ENCODE measurements at places on chromosomes 16 and 17.

- DNase-seq, result no peak
Measured at GRCh38 chr17:8883353-8883752, 15.9 kb upstream of the PIK3R6 start.

- no peak for DNase-seq
Measured at GRCh38 chr16:69494991-69495392, 70.6 kb downstream of the CYB5B start.

DNA sequence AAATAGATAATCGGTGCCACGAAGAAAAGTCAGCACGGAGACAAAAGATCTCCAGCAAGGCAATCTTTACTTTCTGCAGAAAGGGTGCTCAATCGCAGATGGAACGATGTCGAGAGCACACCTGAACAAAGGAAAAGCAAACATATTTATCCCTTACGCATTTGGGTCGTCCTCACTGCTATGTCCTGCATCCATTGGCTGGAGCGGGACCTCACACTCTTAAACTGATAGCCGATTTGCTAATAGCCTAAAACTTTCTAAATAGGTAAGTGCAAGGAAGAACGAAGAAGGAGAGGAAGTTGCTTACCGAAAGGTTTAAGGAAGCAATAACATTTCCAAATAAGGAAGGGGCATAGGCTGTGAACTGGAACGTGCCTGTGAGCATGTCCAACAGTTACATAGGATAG lies 1.2 kb upstream of the AKAP10 start:
- DNase-seq, result no peak

DNA sequence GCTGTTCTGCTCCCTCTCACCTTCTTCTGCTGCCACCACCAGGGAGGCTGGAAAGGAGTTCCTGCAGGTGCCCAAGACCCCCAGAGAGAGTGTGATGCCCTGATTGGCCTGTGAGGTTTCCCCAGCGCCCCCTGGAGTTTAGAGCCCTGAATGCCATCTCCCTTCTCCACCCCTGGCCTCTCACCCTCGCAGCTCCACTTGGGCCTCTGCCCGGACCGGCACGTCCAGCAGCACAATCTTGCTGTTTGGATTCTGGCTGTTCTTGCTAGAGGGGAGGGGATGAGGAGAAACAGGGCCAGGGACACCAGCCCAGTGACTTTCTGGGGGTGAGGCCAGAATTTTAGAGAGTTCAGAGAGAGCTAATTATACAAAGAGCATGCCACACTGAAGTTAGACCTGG lies 12.5 kb upstream of the FAM171A2 start:
- no peak for DNase-seq

- DNase-seq, result no peak
Measured at GRCh38 chr16:19138601-19139000, 24.8 kb downstream of the ITPRIPL2 start.

DNA sequence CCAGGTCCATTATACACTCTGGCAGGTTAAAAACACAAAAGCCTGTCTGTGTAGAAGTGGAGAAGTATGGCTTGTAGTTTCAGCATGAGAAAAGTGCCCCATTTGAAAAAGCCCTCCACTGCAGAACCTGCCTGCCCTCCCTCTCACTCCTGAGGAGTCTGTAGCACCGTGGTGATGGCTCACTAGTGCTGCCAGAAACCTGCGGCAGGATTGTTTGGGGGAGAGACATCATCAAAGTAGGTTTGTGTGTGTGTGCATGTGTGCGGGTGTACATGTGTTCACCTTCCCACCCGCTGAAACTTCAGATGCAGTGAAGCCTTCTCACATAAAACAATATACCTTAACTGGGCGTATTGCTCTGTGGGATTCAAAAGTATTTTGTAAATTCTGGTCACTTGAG lies 26.9 kb downstream of the NDEL1 start:
- no peak for DNase-seq

DNA sequence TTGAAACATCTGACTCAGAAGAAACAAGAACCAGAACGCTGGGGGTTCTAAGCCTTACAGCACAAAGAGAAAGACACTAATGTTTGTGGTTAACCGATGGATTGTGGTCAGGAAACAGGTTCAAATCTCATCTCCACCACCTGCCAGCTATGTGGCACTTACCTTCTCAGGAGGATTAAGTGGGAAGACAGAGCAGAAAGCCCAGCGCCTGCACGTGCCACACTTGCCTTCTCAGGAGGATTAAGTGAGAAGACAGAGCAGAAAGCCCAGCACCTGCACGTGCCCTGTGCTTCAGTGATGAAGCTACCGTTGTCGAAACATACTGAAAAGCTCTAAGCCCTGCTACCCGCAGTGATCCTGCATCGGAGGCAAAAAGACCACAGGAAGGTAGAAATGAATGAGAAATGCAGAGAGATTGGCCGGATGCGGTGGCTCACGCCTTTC lies 90.6 kb downstream of the NXN start:
- DNase-seq, result no peak

GRCh38 chr16:67451704-67452435 lies 20.9 kb downstream of the HSD11B2 start:
- DNase-seq, result no peak

GRCh38 chr16:2919511-2920255 lies 8.0 kb downstream of the FLYWCH1 start:
- no peak for DNase-seq

GRCh38 chr17:29078183-29079045 lies 35.5 kb downstream of the PIPOX start:
- no peak for DNase-seq

DNA sequence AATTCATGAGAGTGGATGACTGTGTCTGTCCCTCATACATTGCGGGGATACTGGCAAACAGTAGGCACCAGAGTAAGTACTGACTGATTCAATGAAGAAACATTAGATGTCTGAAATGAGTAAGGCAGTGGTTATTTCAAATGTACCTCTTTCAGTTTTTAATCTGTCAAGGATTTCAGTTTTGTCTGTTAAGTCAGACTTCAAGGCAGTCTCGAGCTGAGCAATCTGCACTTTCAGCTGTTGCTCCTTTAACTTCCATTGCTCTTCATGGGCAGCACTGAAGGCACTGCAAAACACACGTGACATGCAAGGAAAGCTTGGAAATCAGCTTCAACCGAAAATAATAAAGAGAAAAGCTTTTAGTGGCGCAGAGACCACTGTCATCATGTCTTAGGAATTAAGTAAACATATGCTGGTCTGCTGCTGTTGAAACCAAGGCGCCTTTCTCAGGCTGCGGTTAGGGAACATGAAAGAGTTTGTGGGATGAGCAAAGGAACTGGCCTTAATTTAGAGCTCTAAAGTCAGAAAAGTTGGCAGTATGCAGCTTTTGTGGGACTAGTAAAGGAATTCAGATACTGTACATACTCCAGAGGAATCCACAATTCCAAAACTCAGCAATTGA lies 38.8 kb downstream of the RPGRIP1L start:
- no peak for DNase-seq

DNA sequence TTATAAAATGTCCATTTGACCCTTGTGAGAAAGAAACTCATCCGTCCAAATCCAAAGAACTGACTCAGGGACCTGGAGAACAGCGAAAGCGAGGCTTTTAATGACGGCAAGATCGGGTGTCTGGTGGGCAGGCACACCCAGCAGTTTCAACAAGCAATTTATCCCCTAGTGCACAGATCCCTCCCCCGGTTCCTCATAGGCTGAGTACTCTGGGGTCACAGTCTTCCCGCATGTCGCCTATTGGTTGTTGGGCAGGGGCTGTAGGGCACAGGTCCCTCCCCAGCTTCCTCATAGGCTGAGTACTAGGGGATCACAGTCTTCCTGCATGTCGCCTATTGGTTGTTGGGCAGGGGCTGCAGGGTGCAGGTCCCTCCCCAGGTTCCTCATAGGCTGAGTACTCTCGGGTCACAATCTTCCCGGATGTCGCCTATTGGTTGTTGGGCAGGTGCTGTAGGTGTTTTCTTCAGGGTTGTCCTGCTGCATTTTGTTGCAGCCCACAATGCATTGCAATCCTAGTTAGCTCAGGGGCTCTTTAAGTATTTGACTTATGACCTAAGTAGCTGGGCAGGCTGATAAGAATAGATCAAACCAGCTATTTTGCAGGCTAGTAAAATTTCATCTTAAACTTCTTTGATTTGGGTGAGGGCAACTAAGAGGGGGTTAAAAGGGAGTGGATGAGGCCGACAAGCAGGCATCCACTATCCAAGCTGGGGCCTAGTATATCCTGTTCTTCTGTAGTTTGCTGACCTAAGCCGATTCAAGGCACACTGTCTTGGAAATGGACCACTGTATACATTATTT lies 3.6 kb upstream of the UTS2R start:
- DNase-seq, result no peak

GRCh38 chr17:81930142-81931125 lies 2.9 kb upstream of the MAFG start:
- DNase-seq, result no peak

DNA sequence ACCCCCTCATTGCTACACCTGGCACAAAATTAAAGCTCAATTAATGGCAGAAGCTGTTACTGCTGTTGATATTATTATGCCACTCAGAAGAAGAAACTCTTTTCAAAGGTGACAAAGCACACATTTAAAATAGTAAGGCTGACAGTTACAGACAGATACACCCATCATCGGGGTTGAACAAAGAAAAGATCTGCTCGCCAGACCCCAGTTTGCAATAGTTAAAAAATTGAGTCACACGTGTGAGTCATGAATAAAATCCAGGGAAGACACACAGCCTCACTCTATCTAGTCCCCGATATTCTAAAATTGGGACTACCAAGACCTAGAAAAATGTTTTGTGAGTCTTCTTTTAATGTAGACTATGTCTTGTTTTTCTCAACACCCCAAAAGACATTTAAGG lies 330.0 kb upstream of the SOX9 start:
- no peak for DNase-seq

DNA sequence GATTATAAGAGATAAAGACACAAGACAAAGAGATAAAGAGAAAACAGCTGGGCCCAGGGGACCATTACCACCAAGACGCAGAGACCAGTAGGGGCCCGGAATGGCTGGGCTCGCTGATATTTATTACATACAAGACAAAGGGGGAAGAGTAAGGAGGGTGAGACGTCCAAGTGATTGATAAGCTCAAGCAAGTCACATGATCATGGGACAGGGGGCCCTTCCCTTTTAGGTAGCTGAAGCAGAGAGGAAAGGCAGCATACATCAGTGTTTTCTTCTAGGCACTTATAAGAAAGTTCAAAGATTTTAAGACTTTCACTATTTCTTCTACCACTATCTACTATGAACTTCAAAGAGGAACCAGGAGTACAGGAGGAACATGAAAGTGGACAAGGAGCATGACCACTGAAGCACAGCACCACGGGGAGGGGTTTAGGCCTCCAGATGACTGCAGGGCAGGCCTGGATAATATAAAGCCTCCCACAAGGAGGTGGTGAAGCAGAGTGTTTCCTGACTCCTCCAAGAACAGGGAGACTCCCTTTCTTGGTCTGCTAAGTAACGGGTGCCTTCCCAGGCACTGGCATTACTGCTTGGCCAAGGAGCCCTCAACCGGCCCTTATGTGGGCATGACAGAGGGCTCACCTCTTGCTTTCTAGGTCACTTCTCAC lies 63.9 kb upstream of the ARL4D start:
- DNase-seq, result no peak

- DNase-seq, result no peak
Measured at GRCh38 chr16:54204756-54205155, 81.8 kb downstream of the IRX3 start.

DNA sequence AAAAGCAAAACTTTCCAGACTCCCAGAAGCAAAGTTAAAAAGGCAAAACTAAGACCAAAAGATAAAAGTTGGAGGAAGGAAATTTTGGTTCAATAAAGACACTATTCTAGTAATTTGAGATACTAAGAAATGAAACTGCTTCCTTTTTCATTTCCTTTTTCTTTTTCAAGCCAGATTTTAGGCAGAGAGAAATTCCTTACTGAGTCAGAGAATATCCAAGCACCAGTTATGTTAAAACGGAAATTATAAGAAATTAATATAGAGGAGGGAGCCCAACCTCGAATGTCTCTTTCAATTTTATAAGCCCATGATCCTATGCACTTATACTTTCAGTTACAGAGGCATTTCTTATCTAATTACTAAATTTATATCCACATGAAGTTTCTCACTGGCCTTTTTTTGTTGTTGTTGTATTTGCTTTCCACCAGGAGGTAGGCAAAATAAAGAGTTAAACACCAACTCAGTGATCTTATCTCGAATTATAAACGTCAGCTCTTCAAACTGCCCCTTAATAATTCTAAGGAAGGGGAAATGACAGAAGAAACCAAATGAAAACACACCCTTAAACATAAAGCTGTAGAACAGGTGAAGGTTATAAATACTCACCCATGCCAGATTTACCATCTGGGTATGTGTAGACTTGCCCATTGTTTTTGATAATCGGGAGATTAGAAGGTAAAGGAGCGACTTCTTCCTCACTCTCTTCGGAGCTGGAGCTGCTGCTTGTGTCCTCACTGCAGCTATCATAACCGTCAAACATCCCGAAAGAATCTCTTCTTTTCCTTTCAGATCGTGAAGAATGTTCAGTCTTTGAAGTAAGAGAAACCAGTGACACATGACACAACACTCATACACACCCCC lies 35.2 kb downstream of the MBTD1 start:
- no peak for DNase-seq

DNA sequence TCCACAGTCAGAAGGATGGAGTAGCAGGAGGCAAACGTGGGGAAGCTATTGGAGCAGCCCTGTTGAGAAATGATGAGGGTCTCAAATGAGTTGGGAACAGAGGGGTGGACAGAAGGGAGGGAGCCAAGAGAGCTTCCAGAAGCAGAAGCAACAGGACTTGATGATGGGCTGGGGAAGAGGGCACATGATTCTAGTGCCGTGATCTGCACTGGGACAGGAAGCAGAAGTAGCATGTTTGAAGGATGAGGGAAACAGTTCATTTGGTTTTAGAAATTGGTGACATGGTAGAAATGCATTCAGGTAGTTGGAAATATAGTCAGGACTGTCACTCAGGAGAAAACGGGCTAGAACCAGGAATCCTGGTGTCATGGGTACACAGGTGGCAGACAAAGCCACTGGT lies 19.4 kb downstream of the EMP2 start:
- DNase-seq, result no peak

GRCh38 chr16:14955546-14956231 lies 18.4 kb downstream of the NPIPA1 start:
- DNase-seq, result no peak

- no peak for DNase-seq
Measured at GRCh38 chr17:72303787-72304733, 183.2 kb downstream of the SOX9 start.

Data from T-helper 17 cell (primary cell).